ENCODE measurements at places on chromosomes 5 and 9.

DNA sequence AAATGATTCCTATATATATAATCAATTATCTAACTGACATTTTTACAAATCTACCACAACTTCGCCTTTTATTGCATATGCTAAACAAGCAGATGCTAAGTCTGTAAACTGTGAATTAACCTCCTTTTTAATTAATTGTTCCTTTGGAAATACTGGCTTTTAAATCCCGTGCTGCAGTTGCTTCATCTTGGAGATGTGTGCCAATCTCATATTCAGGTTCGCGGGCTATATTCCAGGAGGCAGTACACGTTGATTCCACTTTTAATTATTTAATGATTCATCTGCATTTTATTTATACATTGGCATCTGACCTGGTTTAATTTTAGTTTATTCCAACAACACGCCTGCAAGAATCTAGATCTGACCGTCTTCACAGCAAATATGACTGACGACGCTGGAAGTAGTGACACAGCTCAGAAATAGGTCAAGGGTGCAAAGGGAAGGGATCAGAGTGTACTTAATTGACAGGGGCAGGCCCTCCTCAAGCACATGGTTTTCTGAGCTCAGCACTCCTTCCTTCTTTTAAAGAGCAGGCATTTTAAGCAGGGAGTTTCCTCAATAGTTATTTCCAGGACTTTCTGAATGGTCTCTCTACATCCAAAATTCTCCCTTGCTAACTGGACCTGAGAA, 125.2 kb downstream of the GLIS3 start:
- DNase-seq: no peak

DNA sequence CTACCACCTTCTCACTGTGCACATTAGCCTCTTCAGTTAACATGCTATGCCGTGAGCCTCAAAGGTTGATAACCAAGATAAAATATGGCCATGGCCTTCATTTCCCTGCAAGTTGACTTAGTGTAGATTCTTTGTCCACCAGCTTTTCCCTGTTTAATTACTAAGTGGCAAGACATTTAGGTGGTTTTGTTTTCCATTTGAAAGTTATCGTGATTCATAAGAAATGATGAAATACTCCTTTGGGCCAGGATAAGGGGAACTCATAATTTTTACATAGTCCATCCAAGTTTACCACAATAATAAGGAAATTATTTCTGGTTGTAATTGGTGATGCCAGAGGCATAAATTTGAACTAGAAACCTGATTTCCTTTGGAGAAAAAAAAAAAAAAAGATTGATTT, 609.6 kb downstream of the TAF11L14 start:
- no peak for DNase-seq

- DNase-seq: no peak
Observed at GRCh38 chr9:4667681-4668080, 1.4 kb upstream of the SPATA6L start.

GRCh38 chr5:154181161-154181560, 9.4 kb upstream of the GALNT10 start:
- no peak for DNase-seq

GRCh38 chr5:61385627-61386026, 53.6 kb downstream of the ZSWIM6 start:
- no peak for DNase-seq

DNA sequence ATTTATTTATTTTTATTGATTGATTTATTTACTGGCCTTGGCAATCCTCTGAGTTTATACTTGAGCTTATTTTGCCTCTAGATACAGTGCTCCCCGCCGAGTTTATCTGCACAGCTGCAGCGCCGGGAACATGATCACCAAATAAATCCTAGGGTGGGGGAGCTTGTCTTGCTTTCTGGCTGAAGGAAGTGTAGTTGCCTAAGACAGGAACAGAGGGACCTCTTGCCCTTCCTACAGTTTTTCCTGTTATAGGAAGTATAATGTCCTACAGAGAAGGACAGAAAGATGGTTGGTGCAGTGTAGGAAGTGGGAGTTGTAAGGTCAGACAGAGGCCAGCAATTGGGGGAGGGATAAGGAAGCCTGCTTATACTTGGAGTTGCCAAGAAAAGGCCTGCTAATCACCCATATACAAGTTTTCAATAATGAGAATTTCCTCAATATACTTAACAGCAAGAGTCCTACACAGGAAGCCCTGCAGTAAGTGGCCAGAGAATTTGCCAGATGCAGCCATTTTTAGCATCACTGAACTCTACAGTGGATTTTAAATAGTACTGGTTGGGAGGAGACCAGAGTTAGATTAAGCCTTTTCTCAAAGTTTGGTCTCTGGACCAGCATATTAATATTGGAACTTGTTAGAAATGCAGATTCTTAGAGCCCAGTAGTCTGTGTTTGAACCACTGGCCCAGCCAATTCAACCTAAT, 7.7 kb downstream of the AOPEP start:
- DNase-seq: no peak

GRCh38 chr9:2128141-2128540, 113.0 kb downstream of the SMARCA2 start:
- DNase-seq: no peak

DNA sequence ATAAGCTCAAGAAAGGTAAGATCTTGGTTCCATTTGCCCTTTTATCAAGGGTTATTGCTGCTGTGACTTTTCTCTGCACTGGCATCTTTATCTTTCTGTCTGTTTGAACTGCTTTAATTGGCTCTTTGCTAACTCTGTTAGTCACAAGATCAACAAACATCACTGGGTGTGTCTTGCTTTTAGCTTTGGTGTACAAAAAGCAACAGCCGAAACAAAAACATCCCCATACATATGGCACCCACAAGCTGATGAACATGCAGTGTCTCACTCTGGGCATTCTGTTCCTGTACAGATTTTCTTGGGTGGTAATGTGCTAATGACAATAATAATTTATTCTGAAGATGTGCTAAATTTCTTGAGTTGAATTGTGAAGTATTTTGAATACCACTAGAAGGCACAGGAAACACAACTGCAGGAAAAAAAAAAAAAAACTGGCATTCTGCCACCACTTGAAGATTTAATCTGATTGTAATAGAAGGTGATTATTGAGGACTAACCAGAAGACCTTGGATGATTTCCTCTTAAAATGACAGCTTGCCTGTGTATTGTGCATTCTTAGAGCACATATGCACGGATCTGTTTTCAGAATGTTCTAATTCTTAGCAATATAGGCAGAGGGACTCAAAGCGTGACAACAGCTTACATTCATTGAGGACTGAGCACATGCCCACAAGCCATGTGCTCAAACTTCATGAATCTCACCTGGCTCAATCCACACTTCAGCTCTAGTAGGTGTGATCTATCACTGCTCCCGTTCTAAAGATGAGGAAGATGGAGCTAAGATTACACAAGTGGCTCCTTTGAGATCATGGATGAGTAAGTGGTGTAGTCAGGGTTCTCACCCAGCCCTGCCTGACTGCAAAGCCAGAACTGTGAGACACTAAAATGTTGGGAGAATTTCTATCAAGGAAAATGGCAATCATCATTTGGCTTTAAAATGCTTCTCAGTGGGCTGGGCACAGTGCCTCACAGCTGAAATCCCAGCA, 96.4 kb downstream of the EBF1 start:
- peak; percentile 80 for DNase-seq

DNA sequence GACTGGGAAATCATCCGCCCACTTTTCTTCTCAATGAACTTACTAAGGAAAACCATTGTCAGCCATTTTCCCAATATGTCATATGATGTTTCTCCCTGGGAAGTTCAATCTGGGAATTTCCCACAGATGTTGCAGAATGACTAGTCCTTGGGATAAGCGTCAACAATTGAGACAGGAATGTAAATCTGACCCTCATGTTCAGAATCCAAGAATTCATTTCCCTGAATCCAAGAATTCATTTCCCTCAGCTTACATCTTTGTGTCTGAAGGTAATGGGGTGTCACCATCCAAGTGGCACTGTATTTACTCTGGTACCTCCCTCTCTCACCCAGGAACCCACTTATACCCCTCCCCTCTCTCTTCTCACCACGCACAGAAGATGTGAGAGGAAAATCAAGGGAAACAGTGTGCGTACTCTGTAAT, 7.4 kb downstream of the KLF9 start:
- no peak for DNase-seq

DNA sequence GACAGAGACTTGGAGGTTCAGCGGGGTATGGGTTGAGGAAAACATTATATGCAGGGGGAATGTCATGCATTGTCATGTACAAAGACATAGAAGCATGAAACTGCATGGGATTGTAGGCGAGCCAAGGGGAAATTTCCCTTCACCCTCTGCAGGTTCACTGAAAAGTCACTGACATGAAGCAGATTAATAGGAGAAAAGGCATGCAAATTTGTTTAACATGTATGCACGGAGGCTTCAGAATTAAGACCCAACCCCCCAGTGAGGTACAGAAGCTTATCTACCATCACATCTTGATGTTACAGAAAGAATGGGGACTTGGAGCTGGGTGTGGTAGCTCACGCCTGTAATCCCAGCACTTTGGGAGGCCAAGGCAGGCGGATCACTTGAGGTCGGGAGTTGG, 18.5 kb downstream of the NIM1K start:
- DNase-seq: no peak

DNA sequence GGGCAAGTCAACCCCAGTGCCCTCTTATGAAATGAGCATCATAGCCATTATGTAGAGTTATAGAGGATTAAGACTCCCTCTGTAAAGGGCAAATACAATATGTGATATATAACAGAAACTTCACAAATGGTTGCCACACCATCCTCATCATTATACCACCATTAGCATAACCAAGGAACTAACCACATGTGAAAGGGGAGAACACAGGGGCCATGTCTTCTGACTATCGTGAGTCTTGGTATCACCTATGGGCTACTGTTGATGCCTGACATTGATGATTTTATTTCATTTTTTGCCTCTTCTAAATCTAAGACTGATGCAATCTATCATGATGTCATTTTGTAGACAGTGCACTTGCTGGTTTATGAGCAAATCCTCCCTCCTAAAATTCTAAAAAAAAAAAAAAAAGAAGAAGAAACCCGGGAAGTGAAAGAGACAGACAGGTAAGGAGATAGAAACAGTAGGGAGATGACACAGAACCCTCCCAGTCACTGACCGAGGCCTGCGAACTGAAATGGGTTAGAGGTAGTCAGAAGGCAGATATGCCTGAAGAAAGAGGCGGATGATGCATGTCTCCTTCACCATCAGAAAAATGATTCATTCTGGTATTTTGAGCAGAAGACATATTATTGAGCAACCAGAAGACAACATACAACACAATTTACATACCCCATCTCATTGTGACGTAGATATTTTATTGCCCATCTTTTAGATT, 266.0 kb downstream of the DMAC1 start:
- no peak for DNase-seq

GRCh38 chr9:98933185-98933584, 10.5 kb upstream of the COL15A1 start:
- DNase-seq: no peak

DNA sequence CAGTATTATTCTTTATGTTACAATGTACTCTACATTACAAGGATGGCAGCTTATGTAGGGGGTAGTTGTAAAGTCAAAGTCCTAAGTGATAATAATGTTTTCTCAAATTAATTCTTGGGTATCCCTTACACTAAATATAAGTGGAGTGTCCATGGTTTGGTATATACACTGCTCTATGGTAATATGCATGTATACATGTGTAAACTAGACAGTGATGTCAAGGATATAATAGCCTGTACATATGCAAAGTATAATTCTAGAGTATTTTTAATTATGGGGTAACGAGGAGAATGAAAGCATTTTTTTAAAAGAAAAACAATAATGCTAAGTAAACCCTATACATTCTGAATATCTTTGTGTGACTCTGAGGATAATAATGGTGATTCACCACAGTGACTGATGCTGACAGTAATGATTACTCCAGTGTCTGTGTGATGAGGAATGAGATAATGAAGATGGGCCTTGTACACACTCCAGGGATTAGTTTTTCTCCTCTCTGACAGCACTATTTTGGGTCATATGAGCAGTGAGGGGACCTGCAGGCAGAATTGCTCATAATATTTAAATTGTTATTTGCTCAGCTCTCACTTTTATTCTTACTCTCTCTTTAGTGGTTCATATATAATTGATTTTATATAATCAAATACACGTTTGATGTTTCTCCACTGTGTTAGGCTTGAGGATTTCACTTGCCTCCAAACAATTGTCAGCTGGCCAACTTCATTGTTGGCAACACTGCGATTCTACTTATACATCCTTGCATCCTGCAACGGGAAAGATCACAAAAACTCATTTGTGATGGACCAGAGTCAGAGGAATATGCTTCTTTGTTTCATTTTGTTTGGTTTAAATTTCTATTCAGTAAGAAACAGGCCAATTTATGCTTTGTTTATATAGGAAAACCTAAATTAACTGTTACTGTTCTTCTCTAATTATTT, 88.2 kb downstream of the NREP start:
- no peak for DNase-seq

GRCh38 chr9:16243798-16244197, 626.7 kb downstream of the BNC2 start:
- no peak for DNase-seq
